ENCODE measurements at places on chromosomes 1 and 21. TPM values are rescaled to one million over a fixed set of nuclear protein-coding genes. Genes with fewer than 3 reads are reported as not detected.

CELA3B gene
- total RNA-seq = not detected

GRIK1 gene
- total RNA-seq = not detected

HAPLN2 gene
- 0.46 TPM for total RNA-seq

TMOD4 gene
- 1.6 TPM for total RNA-seq

SUMO3 gene
- total RNA-seq = 85.7 TPM

UBL4B gene
- not detected for total RNA-seq

TDRD10 gene
- 0.31 TPM for total RNA-seq

NR1I3 gene
- not detected for total RNA-seq

NCF2 gene
- total RNA-seq = not detected

PTTG1IP gene
- 107 TPM for total RNA-seq

PLA2G2C gene
- total RNA-seq = not detected
